Right forelimb (tissue), 1 donor: ENCODE measurements at places on chromosomes 16 and 17.

DNA sequence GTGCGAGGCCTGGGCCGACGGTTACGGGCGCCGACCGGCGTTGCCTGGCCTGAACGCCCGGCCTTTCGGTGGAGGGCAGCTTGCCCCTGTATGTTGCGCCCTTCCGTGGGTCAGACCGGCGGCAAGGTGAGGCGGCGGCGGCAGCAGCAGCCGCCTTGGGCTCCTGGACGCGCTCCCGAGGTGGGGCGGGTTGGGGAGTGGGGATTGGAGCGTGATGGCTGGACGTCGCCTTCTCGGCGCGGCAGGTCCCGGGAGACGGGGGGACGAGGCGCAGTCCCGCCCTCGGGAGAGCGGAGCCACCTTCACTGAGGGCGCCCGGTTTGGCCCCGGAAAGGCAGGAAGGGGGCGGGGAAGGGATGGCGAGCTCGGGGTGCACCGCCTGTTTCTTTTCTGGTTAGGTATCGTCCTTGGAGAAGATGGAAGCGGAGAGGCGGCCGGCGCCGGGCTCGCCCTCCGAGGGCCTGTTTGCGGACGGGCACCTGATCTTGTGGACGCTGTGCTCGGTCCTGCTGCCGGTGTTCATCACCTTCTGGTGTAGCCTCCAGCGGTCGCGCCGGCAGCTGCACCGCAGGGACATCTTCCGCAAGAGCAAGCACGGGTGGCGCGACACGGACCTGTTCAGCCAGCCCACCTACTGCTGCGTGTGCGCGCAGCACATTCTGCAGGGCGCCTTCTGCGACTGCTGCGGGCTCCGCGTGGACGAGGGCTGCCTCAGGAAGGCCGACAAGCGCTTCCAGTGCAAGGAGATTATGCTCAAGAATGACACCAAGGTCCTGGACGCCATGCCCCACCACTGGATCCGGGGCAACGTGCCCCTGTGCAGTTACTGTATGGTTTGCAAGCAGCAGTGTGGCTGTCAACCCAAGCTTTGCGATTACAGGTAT, 671 bp downstream of the DGKE start:
- peak; percentile 73 for DNase-seq

DNA sequence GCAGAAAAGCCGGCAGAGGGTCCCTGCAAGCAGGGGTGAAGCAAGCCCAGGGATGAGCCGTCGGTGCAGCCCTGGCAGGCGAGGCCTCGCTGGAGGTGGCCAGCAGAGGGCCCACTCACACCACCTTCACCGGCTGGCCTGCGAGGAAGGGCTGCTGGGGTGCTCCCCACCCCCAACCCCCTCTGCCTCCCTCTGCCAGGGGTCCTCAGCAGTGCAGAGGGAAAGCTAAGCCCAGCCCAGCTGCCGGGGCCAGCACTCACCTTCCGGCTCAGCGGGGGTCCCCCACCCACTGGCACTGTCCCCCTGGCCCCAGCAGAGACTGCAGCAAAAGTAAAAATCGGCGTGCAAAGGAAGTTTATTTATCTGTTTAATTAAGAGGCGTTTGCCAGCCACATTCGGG, 113.4 kb downstream of the ENGASE start:
- DNase-seq, result no peak

- no peak for DNase-seq
Measured at GRCh38 chr16:19588661-19589060, 33.2 kb downstream of the VPS35L start.

GRCh38 chr16:22053921-22054341, 38.4 kb upstream of the VWA3A start:
- no peak for DNase-seq

- no peak for DNase-seq
Measured at GRCh38 chr17:1227365-1227764, 42.9 kb upstream of the BHLHA9 start.

GRCh38 chr17:7176841-7177190, 2.4 kb downstream of the ASGR1 start:
- no peak for DNase-seq

- DNase-seq, result no peak
Measured at GRCh38 chr16:15616475-15617165, 26.3 kb downstream of the MARF1 start.

DNA sequence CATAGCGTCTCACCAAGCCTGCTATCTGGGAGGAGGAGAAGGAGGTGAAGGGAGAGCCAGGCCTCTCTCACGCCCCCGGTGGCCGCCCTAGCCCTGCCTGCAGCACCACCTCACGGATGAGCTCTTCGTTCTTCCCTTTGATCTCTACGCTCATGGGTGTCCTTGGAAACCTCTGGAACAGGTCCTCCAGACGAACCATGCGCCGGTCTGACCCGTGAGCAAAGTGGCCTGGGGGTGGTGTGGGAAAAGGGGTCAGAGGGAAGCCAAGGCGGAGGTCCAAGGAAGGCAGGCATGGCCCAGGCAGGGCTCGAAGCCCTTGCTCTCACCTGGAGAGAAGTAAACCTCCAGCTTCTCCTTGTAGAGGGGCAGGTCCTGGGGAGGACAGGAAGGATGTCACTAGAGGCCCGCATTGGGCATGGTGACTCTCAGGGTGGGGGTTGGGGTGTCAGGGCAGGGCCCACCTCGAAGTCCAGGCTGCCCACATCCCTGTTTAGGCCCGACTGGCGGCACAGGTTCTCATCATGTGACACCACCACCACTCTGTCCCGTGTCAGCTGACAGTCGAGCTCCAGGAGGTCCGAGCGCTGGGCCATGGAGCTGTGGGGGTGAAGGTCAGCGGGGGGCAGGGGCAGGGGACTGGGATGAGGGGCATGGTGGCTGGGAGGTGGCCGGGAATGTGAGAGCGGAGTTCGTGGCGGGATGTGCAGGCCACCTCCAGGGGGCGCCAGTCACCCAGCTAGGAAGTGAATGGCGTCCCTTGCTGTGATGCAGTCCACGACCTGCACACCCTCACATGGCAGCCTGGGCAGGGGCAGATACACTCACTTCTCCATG, 923 bp downstream of the GDPD3 start:
- DNase-seq, result peak; percentile 60

GRCh38 chr17:62739645-62740388, 68.3 kb downstream of the MARCHF10 start:
- no peak for DNase-seq

- DNase-seq, result no peak
Measured at GRCh38 chr17:178292-179065, 3.0 kb downstream of the DOC2B start.

- no peak for DNase-seq
Measured at GRCh38 chr16:84443166-84443802, 61.2 kb downstream of the MEAK7 start.

DNA sequence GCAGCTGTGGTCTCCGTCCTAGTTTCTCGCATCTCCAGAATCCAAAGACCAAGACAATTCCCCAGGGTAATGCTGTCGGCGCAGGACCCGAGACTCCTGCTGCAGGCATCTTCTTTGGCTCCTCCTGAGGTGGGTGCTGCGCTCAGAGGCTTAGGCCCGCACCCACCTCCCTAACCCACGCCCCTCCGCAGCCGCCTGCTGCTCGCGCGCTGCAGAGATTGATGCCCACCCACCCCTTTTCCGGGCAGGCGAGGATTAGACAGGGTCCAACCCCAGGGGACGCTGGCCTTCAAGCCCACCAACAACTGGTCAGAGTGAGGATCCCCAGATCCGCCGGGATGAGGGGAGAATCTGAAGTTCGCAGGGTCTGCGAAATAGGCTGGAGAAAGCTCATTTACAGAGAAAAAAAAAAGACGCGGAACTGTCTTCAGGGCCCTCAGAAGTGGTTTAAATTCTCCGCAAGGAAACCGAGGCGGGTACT, 27.9 kb downstream of the SLFN11 start:
- DNase-seq, result no peak

- no peak for DNase-seq
Measured at GRCh38 chr17:46873941-46874645, 22.7 kb downstream of the WNT9B start.

- DNase-seq, result no peak
Measured at GRCh38 chr17:15384142-15384787, 42.9 kb upstream of the TEKT3 start.

DNA sequence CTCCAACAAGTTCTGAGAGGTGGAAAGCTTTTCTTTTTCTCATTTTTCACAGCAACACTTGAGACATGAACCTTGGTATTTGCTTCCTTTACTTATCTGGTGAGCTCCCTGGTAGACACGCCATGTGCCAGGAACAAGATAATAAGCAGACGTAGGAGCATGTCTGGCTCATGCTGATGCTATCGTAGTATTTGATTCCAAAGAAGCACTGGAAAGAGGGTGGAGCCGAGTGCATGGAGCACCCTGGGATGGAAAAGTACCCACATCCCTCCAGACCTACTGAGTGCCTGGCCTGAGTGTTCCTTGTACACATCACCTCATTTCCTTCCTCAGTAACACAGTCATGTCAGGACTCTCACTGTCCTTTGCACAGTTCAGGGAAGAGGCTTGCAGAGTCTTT, 231.0 kb downstream of the CBLN1 start:
- no peak for DNase-seq

- DNase-seq, result no peak
Measured at GRCh38 chr16:56350491-56351405, 74.6 kb downstream of the AMFR start.

DNA sequence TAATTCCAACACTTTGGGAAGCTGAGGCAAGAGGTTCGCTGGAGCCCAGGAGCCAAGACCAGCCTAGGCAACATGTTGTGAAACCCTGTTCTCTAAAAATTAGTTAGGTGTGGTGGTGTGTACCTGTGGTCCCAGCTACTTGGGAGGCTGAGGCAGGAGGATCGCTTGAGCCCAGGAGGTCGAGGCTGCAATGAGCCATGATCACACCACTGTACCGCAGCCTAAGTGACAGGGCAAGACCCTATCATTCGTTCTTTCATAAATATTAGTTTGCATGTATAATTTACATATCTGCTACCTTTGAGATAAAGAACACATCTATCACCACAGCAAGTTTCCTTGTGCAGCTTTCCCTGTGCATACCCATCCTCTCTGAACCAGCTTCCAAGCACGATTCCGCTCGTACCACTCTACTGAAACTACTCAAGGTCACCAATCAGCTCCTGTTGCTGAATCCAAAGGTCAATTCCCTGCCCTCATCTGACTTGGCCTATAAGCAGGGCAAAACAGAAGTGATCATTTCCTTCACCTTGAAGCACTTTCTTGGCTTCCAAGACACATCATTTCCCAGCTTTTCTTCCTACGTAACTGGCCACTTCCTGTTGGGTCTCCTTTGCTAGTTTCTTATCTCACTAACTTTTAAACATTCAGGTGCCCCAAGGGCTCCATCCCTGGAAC, 49.1 kb downstream of the GRB2 start:
- DNase-seq, result no peak

- no peak for DNase-seq
Measured at GRCh38 chr16:52070341-52071057, 476.4 kb downstream of the TOX3 start.

DNA sequence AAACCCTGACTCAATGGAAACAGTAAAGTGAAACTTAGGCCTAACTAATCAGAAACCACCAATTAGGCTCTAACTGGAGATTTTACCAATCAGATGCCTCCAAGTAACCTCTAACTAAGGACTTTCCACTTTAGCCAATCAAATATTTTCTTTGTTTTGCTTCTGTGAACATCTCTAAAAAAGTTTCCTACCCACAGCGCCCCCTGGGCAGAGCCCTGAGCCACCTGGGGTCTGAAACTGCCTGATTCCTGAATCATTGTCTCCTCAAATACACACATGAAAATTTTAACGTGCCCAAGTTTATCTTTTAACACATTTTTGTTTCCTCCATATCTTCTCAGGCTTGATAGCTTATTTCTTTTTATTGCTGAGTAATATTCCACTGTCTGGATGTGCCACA, 19.0 kb downstream of the ADAD2 start:
- no peak for DNase-seq

DNA sequence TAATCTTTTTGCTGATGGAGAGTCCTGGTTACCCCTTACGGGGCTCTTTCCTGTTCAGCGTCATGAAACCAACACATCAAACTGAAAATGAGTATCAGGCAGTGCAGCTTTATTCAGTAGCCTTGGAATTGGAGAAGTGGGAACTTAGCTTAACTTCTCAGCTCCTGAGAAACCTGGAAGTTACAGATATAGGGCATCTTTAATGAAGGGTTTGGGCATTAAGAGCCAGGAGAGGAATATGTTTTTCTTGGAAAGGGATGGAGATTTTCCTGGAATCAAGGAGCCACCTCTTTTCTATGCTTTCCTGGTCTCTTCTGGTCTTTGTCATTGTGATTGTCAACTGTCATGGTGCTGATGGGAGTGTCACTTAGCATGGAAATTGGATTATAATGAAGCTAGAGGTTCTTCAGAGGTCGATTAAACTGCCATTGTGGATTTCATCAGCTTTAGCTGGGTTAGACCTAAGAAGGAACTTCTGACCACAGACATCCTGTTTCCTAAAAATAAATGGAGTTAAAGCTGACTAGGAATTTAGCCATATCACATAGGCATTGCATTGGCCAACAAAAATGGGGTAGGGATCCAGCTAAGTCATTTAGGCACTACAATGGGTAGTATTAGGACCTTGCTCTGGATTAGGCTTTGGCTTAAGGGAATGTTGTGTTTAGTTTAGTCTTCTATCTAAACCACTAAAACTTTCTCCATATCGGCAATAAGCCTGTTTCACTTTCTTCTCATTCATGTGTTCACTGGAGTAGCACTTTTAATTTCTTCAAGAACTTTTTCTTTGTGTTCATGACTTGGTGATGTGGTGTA, 186.4 kb downstream of the BCAS3 start:
- DNase-seq, result no peak
